ENCODE measurements at places on chromosomes 7 and 10.

- no peak for DNase-seq
Measured at GRCh38 chr10:60335708-60336107, 54.0 kb downstream of the ANK3 start.

GRCh38 chr7:25091176-25091575 lies 33.9 kb downstream of the CYCS start:
- no peak for DNase-seq

- DNase-seq = no peak
Measured at GRCh38 chr10:132183046-132183445, 3.7 kb upstream of the DPYSL4 start.

DNA sequence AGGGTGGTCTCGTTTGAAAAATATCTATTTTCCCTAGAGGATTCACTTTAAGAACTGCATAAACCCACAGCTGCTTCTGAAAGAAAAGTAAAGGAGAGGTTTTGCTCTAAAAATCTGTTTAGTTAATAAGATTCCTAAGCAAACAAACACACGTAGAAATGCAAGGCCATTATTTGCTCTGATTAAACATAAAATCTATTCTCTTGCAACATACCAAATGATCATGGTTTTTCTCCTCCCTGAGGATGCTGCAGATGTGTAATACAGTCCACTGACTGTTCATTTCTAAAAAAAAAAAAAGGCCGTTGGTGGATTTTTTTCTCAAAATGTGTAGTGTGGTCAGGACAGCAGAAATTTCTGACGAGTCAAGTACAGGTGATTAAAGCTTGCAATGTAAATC lies 98.6 kb downstream of the BUB3 start:
- no peak for DNase-seq

DNA sequence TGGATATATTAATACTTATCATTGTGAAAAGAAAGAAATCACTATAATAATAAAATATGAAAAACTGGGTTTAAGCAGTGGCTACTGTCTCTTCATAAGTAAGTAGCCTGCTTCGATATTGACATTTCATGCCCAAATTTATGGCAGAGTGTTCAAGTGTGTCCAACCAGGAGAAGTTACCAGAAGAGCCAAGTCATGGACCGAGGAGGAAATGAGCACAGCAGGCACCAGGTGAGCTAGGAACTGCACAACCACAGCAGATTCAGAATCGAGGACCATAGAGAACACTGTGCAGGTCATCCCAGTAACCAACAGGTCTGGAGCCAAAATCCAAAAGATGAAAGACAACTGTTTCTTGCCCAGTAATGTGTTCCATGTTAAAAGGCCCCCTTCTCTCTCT lies 79.9 kb upstream of the ABCB5 start:
- DNase-seq = no peak

DNA sequence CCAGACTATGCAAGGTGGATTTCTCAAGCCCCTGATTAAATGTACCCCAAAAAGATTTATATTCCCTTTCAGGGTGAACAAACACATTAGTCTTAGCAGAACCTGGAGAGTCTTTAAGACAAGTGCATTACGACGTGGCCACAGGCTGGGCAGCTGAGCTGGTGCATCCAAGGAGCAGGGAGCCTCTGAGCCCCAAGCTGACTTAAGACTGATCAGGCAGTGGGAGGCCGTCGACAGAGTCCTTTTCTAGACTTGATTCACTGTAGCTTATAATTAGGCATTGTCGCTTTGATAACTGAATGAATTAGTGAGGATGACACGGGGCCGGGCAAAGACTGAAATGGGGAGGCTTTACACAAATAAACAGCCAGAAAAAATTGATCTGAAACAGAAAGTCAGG lies 353.2 kb downstream of the GPAM start:
- no peak for DNase-seq

- DNase-seq = no peak
Measured at GRCh38 chr10:122853665-122854313, 8.1 kb upstream of the CUZD1 start.

GRCh38 chr10:13642293-13642692 lies 55.5 kb downstream of the PRPF18 start:
- DNase-seq = no peak

DNA sequence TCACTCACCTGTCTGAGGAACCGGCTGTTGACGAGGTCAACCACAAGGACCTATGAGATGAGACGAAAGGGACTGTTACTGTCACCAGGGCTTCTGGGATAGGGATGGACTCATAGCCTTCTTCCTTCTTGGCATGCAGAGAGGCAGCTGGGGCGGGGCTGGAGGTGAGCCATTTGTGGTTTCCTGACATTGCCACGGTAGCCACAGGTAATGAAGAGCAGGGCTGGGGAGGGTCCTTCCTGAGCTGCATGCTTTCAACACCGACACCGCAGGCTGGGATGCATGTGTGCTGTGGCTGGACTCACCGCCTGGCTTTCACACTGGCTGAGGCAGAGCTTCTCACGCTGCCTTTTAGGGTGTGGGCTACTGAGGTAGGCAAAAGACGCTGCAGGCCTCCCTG lies 46.4 kb upstream of the MKRN1 start:
- no peak for DNase-seq

GRCh38 chr10:57168611-57169240 lies 807.7 kb upstream of the ZWINT start:
- DNase-seq = no peak

GRCh38 chr7:69422574-69422985 lies 175.7 kb upstream of the AUTS2 start:
- no peak for DNase-seq

- no peak for DNase-seq
Measured at GRCh38 chr7:135801877-135802276, 53.3 kb upstream of the FAM180A start.

- no peak for DNase-seq
Measured at GRCh38 chr7:116340201-116340847, 130.0 kb downstream of the TES start.

GRCh38 chr10:129396021-129396722 lies 70.9 kb upstream of the MGMT start:
- no peak for DNase-seq

DNA sequence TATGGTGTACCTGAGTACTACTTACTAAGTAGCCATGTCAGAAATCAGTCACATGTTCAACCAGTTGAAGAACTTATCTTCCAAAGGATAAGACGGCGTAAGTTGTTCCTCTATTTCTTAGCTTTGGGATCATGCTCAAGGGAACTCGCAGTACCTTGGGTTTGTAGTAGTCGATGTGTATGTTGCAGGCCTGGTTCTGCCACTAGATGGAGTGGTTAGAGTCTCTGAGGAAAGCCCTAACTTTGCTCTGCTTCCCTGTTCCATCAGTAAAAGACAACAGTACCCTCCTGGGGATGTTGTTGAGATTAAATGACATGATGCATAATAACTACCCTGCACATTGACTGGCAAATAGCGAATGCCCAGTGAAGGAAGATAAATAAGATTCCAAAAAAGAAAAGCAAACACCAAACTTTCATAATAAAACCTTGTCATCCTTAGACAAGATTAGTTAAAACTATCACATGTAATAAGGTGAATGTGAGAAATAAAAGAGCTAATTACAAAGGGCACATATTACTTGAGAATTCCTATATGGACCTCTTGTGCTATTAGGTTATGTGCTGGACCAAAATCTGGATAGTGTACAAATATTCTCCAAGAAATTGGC lies 165.9 kb downstream of the ABCA13 start:
- DNase-seq = no peak

DNA sequence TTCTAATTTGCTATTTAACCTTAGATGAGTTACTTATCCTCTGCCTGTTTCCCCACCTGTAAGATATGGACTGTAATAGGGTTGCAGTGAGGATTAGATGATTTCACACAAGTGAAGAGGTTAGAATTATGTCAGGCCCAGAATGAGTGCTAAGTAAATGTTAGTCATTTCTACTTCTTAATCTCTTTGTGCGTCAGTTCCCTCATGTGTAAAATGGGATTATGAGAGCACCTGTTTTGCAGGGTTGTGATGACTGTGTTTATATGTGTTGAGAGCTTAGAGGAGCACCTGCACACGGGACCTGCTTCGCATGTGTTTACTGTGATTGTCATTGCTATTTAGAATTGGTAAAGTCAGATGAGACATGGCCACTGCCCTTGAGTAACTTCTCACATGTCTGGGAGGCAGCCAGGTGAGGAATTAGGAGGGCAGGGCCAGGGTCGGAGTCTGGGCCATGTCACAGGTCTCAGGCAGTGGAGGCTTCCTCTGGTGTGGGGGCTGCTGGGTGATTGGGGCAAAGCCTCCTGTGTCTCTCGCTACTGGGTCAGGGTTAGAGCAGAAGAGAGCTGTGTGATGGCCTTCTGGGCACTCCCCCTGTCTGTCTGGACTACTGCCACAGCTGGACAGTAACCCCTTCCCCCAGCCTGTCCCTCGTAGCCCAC lies 106.7 kb downstream of the WDFY4 start:
- DNase-seq = no peak

- no peak for DNase-seq
Measured at GRCh38 chr10:49679480-49679893, at the start of gene C10orf53. Gene C10orf53, plus strand, starts transcription at chr10:49679651. Its CDS starts 47 bp downstream, at chr10:49679698.

- peak; percentile 61 for DNase-seq
Measured at GRCh38 chr10:61904733-61905725, 3.5 kb downstream of the ARID5B start.

- no peak for DNase-seq
Measured at GRCh38 chr7:23938937-23939552, 229.0 kb downstream of the STK31 start.

DNA sequence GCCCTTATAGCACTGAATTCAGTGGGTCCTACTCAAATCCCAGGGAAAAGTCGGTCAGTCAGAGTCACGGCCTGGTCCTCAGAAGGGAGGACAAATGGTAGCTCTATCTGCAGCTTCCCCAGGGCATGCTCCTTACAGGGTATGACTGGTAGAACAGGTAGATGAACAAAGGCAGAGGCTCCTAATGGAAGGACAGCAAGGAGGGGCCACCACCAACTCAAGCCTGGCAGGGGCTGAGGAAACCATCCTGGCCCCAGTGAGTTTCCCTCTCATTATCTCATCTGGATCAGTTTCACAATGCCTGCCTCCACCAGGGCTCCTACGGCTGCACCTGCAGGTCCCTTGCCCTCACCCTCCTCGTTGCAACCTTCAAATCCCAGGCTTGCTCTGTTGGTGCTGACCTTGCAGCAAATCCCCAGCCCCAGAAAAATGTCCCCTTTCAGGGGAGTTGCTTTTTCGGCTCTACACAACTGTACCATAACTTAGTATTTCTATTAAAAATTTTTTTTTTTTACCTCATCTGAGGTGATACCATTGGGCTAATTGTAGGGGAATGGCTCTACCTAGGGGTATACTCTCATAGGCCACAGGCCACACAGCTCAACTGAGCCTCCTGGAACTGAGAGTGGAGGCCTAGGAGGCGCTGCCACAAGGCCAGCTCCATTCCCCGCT lies 2.4 kb upstream of the MYO1G start:
- DNase-seq = no peak

- no peak for DNase-seq
Measured at GRCh38 chr7:47669178-47669891, 87.4 kb upstream of the TNS3 start.

- no peak for DNase-seq
Measured at GRCh38 chr7:129785685-129786514, 166.9 kb downstream of the UBE2H start.

DNA sequence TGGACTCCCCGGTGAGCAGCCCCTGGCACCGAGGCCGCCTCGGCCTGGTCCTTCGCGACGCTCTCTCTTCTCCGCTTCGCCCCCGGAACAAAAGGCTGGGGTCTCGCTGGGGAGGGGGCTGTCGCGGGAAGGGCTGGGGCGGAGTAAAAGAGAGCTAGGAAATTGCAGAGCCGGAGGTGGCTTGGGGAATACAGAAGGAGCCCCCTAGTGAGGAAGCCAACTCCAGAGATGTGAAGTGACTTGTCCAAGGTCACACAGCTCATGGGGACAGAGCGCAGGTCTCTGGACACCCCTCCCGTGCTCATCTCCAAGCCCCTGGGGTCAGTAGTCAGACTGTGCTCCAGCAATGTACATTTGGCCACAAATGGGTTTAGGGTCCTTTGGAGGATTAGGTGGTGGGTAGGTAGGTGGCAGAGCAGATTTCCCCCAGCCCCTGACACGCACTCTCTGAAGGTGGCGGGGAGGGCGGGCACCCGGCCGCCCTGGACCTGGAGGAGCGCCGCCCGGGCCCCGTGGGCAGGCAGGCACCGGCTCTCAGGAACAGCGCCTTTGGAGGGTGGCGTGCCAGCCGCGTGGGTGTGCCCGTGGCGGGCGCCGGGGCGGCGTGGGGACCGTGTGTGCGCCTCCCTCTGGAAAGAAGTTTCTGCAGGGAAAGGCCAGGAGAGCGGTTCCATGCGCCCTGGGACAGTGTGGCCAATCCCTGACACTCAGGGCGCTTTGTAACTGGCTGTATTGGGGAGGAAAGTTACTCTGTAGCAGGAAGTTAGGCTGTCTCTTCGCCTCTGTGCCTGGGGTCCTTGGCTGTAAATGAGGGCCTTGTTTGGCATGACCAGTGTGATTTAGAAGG lies 910 bp downstream of the WIPF3 start:
- DNase-seq = no peak

DNA sequence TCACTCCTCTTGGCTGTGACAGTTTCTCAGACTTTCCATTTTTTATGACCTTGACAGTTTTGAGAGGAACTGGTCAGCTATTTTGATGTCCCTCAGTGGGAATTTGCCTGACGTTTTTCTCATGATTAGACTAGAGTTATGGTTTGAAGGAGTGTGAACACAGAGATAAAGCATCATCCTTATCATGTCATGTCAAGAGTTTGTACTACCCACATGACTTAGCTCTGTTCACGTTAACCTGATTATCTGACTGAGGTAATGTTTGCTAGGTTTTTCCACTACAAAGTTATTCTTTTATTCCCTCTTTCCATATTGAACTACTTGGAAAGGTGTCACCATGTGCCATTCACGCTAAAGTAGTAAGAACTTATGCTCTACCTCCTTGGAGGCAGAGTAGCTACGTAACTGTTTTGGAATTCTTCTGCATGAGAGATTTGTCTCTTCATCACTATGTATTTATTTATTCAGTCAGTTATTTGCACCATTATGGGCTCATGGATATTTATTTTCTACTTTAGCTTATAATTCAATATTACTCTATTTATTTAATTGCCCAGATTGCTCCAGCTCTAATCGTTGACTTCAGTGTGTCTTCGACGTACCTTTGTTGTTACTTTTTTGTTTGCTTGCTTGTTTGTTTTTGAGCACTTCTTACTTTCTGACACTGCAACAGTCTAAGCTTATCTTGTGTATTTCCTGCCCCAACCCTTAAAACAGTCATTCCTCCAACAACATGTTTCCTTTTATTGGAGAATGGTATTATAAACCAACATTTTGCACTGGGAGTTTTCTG lies 50.4 kb downstream of the CPED1 start:
- no peak for DNase-seq

DNA sequence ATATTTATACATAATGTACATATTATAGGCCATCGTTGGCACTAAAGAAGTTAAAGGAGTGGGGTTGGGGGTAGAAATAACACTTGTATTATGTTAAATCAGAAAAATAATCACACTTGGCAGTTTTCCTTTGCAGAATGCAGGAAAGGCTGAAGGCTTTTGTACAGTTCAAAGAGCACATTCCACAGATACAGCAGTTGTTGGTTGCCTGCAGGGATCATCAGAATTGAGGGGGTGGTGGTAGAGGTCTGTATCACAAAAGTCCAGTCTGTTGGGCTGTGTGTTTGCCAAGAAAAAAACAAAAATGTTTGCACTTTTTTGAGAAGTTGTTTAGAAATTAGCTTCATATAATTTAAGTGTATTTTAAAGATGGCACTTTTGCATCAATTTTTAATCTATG lies 231.8 kb upstream of the FOXP2 start:
- DNase-seq = no peak

- no peak for DNase-seq
Measured at GRCh38 chr7:157077986-157078644, 60.6 kb upstream of the UBE3C start.
